Hematopoietic multipotent progenitor cell treated with erythropoietin and hydrocortisone succinate and interleukin-3 and kit ligand, for 15 days (in vitro differentiated cells): ENCODE measurements at places on chromosomes 7 and 10.

- no peak for DNase-seq
These were observed 21.3 kb downstream of the CCDC3 start for GRCh38 chr10:12980102-12980661.

DNA sequence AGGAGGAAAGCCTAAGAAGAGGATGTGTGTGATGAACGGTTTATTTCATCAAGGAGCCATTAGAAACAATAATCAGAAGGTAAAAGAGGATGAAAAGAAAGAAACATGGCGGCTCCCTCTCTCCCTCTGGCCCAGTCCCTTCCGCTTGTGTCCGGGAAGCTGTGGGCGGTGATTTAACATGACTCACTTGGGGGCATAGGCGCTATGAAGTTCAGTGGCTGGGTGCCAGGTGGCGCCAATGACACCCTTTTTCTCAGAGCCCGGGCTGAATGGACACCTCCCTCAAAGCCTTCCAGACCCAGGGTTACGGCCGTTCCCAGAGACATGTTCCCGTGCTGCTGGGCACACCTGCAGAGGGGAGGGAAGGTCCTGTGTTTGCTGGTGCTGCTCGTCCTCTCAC is 244.0 kb downstream of the SKAP2 start:
- DNase-seq = no peak

GRCh38 chr10:29663718-29664117 is 28.9 kb upstream of the SVIL start:
- no peak for DNase-seq

GRCh38 chr10:4686644-4686996 is 139.4 kb upstream of the AKR1E2 start:
- no peak for DNase-seq

DNA sequence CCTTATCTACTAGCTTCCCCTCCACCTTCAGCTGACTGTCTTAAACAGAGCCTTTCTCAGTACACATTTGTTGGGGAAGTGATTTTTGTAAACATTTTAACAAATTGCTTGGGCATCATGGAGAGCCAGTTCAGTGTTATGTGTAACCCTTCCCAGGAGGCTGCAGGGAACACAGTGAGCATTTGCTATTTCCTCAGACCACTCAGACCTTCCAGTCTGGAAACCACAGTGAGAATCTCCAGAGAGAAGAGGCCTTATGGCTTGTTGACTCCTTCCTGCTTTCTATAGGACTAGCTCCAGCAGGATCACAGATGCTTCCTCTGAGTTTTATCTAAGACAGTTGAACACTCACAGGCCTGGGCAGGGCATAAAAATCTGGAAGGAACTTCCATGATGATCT is 409.8 kb upstream of the NPVF start:
- DNase-seq = no peak

- no peak for DNase-seq
These were observed 164.4 kb downstream of the GLRX3 start for GRCh38 chr10:130300608-130301020.

- DNase-seq = no peak
These were observed 1.6 kb downstream of the MSRB2 start for GRCh38 chr10:23096802-23097549.

GRCh38 chr10:51321980-51322379 is 247.7 kb downstream of the PRKG1 start:
- no peak for DNase-seq

GRCh38 chr7:116863936-116864500 is 1.6 kb downstream of the CAPZA2 start:
- peak; percentile 65 for DNase-seq

DNA sequence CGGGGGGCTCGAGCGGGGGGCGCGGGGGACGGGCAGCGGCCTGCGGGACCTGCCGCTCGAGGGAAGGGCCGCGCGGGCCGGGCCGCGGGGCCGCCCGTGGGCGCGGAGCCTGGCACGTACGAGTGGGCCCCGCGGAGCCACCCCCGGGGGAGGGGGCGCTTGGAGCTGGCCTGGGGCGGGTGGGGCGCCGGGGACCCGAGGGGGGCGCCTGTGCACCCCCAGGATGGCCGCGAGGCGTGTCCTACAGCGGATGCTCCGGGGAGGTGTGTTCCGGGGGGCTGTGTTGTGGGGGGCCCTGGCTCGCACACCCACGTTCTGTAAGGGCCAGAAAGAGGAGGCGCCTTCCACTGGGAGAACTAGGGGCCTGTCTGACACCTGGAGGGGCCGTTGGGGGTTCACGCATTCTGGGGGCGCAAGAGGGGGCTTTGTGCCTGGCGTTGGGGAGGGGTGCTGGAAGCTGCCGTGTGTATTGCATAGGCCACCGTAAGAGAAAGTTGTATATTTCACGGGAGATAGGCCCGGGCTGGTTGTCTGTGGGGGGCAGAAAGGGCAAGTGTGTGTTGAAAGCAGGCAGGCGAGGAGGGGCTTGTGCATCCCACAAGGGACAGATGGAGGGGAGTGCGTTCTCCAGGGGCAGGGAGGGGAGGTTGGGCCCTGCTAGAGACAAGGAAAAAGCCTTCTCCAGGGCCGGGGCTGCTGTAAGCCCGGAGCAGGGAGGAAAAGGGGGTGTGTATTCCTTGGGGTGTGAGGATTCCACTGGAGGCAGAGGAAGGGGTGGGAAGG is 663 bp downstream of the VPS37D start:
- no peak for DNase-seq

- DNase-seq = no peak
These were observed 19.7 kb upstream of the SLC18A2 start for GRCh38 chr10:117221156-117221711.
